ENCODE measurements at places on chromosomes 5 and 9.

DNA sequence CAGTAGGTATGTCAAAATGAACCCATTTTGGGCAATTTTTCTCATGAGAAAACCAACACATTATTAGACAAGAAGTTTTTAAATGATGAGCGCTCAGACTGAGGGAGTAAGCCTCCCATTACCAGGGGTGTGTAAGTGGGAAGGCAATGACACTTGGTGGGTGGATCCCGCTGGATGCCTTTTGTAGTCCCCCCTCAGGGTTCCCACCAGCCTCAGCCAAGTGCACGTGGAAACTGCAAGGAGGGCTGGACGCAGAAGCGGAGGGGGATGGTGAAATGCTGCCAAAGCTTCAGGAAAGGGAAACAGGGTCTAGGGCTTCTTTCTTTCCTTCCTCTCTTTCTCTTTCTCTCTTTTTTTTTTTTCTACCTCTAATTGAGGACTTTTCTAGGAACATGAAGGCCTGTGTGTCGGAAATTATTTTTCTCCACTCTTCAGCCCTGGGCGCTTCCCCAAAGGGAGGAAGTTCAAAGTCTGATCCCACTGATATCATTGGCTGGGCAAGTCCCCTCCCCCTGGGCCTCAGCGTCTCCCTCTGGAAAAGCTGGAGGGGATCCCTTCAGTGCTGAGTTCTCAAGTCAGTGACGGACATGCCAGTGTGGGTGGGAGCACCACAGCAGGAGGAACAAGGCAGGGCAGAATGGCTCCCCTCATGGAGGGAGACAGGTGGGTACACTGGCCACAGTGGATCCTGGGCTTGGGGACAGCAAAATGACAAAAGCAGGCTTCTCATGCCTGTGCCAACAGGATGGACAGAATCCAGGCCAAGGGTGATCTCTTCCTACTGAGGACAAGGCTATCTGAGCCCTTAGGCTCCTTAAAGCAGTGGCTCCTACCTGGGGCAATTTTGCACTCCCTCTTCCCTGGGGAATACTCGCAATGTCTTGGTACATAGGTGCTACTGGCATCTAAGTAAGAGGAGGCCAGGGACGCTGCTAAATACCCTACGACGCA is 23.9 kb upstream of the SLC25A51 start:
- no peak for DNase-seq

- no peak for DNase-seq
Measured at GRCh38 chr5:173229382-173229959, 5.5 kb downstream of the NKX2-5 start.

DNA sequence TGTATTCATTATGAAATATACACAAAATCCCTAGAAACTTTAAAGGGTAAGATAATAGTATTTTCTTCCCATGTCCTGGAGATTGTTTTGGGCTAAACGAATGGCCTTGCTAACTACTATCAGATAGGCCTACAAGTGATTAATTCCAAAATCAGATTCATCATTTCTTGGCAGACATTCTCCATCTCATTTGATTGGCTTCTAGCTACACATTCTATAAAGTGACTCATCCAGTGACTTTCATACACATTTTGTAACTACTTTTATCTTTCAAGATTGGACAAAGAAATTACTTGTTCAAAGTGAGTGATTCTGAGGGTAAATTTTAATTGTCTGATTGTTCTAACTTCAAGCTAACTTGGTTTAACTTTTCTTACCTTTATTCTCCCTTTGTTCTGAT is 93.3 kb downstream of the RAPGEF6 start:
- no peak for DNase-seq

DNA sequence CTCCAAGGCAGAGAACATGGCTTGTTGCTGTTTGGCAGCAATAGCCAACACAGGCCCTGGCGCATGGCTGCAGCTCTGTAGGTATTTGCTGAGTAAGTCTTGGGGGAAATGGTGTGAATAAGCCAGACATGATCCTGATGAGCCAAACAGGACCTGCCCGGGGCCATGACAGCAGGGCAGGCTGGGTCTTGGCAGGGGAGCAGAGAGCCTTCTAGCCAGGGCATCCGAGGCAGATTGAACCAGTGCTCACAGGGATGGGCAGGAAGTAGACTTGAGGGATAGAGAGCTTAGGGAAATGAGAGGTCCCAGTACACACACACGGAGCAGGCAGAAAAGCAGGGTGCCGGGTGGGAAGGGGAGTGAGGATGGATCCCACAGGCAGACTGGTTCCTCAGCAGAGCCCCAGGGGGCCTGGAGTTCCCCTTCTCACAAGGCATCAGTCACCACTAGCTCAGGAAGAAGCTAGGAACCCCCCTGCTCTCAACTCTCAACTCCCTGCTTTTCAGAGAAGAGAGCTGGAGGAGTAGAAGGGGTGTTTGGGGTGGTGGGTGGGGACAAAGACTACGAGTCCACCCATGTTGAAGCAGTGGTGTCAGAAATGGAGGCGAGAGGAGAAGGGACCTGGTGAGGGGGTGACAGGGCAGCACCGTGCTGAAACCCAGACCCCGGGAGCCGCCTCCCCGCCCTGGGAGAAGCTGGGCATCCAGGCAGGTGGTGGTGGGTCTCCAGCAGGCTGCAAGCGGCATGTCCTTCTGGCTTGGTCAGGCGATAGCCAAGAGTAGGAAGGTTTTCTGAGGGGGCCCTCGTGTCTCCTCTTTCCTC is 111.1 kb downstream of the RGS3 start:
- DNase-seq, result no peak

DNA sequence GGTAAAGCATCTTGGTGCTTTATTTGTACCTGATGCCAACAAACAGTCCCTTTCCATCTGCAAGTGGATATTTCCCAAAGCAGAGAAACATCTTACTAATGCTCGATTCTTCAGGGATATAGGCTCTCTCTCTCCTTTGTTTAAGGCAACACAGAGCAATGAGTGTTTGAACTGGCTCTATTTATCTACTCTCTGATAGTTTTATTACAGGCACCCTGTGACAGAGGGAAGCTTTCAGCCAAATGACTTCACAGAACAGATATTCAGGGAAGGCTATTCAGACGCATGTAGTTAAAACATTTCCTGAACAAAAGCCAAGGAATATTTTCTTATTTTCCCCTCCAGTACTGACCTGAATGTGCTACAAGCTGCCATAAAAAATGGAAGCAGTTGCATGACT is 141.8 kb downstream of the YIPF5 start:
- DNase-seq, result no peak

GRCh38 chr5:142181096-142181495 is 72.5 kb downstream of the NDFIP1 start:
- no peak for DNase-seq

GRCh38 chr9:94005272-94005901 is 50.2 kb upstream of the BARX1 start:
- no peak for DNase-seq

DNA sequence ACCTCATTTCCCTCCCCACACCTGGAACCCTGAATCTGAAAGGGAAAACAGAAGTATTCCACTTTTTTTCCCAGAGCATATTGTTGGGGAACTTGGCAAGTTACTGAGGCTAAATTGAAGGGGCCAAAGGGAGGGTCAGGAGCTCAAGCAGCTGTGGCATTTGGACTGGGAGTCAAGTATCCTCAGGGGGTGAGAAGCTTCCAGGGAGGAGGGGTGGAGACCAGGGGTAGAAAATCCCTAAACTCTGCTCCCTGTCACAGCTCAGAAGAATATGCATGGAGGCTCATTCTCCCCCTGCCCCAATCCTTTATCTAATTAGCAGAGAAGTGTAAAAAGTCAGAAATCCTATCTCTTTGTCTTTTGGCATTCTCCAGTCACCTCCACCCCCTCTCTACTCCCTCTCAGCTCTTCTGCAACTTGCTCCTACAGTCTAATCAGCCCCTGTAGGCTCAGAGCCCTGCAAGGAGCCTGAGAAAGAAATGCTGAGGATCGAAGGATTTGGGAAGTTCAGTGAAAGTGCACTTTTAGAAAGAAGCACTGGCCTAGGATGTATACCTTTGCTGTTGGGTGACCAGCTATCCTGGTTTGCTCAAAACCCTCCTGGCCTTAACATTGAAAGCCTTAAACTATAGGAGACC is 5.7 kb upstream of the WNT8A start:
- no peak for DNase-seq

GRCh38 chr5:170795154-170795553 is 11.6 kb downstream of the GABRP start:
- DNase-seq, result no peak

- DNase-seq, result no peak
Measured at GRCh38 chr5:168438349-168438748, 47.9 kb upstream of the RARS1 start.

- DNase-seq, result no peak
Measured at GRCh38 chr9:99109522-99109921, 4.6 kb downstream of the TGFBR1 start.

GRCh38 chr9:7342229-7342628 is 457.3 kb downstream of the DMAC1 start:
- DNase-seq, result no peak

- no peak for DNase-seq
Measured at GRCh38 chr5:88660264-88660946, 222.6 kb downstream of the MEF2C start.

GRCh38 chr5:171931163-171931562 is 75.3 kb downstream of the FBXW11 start:
- DNase-seq, result no peak

- DNase-seq, result no peak
Measured at GRCh38 chr5:163660486-163660885, 155.1 kb downstream of the MAT2B start.

DNA sequence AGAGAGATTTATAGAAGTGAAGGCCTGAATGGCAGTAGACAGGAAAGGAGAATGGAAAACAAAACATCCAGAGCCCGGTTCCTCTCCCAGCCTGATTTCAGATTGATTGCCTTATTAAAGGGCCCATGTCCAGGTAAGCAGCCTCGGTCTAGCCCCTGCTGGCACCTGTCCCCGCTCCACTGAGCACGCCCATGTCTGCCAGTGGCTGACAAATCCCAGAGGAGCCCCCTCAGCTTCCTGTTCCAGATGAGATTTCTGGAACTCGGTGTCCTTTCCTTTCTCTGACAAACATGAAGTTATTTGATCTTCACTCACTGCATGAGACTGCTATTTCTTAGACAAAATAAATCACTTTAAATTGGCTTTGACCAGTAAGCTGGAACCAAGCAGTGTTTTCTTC is 187.0 kb upstream of the ADCY2 start:
- DNase-seq, result no peak

DNA sequence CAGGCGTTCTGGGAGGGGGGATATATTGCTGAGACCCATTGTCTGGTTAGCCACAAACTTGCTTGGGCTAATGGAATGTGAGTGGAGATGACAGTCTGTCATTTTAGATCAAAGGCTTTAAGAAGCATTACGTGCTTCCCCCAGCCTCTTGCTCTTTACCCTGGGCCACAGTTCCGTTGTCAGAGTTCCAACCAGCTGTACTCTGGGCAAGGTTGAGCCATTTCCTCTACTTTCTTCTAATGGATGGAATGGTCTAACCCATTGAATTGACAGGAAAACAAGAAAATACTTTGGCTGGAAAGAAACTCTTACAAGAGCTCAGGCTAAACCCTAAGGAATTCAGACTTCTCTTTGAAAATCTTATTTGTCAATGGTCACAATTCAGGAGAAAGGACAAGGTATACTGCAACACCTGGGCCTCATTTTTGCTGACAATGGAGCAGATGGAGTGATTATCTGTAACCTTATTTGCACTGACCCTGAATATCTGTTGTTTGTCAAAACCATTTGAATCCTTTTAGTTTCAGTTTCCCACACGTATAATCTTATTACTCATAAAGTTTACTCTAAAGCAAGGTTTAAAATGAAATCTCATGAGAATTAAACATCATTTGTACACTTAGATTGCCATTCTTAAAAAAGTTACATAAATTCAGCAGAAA is 231.4 kb downstream of the PDE4D start:
- no peak for DNase-seq

DNA sequence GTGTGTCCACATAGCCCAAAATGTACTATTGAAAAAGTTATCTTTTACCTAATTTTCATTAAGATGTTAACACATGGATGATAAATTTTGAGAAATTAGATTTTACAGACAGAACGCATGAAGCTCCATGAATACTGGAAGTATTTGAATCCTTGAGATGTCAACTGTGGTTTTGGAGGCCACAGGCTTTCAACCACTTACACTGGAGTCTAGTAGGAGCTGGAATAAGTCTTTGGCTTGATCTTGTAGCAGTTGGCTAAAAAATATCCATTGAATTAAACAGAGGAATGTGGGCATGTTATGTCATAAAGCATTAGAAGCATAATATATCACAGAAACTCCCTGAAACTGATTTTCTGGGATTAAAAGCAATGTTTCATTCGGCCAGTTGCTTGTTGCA is 52.9 kb downstream of the CAMK4 start:
- DNase-seq, result no peak

GRCh38 chr9:87088192-87088591 is 140.9 kb upstream of the GAS1 start:
- DNase-seq, result no peak

- no peak for DNase-seq
Measured at GRCh38 chr5:82676661-82677060, 398.5 kb upstream of the RPS23 start.

DNA sequence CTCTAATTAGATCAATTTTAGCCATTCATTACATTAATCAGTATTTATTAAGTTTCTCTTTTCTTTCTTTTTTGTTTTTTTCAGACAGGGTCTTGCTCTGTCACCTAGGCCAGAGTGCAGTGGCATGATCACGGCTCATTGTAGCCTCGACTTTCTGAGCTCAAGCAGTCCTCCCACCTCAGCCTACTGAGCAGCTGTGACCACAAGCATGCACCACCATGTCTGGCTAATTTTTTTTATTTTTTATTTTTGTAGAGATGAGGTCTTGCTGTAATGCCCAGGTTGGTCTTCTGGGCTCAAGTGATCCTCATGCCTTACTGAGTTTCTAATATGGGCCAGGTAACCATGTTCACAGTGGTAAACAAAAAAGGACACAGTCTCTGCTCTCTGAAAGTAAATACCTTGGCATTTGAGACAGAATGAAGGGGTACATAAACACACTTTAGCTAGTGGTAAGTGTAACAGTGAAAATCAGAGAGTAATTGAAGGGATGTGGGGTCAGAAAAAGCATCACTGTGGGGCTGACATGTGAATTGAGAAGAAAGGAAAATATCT is 336.3 kb downstream of the ADGRV1 start:
- DNase-seq, result no peak

DNA sequence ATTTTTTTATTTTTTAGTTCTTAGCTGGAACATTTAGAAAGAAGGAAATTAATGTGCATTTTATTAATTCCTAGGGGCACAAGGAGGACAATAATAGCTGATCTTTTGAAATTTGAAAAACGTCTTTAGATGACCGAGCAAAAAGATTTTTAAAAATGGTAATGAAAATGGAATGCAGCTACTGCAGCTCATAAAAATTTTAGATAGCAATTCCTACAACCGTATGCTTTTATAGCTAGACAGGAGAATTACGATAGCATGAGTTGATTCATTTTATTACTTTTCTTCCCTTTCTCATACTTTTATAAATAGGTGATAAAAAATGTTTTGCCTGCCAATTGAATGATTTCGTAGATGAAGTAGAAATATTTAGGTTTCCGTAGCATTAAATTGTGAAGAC is 13.7 kb upstream of the RUFY1 start:
- DNase-seq, result no peak

DNA sequence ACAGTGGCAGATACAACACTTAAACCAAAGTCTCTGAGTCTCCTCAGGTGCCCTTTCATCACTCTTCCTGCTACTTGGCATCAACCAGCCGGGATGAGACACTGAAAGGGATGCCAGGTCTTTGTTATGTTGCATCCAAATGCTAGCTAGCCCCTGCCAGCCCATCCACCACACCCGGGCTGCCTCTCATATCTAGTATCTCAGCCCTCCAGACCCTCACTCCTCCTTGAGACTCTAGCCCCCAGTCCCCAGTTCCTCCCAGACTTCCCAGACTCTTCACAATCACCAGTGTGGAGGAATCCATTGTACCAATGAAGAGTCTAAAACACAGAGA is 21.5 kb downstream of the CSF2 start:
- DNase-seq, result no peak
